Calu3 (cell line): ENCODE measurements at places on chromosomes 12 and 14. TPM values are rescaled to one million over a fixed set of nuclear protein-coding genes. Genes with fewer than 3 reads are reported as not detected.

The NFATC4 gene
- total RNA-seq, result 10.7 and 12.8 TPM in 2 replicates

The ADIPOR2 gene
- 88.5 and 90.3 TPM in 2 replicates for total RNA-seq

The SERPINA3 gene
- 1,748 and 2,914 TPM in 2 replicates for total RNA-seq

The TRPV4 gene
- 13.0 and 25.3 TPM in 2 replicates for total RNA-seq

DNA sequence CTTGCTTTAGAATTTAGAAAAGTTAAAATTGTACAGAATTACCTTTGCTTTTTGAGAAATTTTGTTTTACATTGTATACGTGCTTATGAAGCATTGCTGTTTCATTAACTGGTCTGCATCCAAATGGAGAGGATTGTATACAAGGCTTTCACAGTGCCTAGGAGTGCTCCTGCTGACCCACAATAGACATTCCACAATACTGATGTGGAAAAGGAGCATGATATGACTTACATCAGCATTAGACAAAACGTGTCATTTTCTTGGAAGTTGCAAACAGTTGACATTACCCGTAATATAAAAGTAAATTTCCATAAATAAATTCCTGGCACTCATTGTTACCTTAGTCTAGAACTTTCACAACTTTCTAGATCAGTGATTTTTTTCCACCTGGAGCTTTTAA, 1.9 kb downstream of the PRKD1 start:
- no peak for DNase-seq

- no peak for DNase-seq
Measured at GRCh38 chr14:65860956-65861611, 448.6 kb downstream of the FUT8 start.

DNA sequence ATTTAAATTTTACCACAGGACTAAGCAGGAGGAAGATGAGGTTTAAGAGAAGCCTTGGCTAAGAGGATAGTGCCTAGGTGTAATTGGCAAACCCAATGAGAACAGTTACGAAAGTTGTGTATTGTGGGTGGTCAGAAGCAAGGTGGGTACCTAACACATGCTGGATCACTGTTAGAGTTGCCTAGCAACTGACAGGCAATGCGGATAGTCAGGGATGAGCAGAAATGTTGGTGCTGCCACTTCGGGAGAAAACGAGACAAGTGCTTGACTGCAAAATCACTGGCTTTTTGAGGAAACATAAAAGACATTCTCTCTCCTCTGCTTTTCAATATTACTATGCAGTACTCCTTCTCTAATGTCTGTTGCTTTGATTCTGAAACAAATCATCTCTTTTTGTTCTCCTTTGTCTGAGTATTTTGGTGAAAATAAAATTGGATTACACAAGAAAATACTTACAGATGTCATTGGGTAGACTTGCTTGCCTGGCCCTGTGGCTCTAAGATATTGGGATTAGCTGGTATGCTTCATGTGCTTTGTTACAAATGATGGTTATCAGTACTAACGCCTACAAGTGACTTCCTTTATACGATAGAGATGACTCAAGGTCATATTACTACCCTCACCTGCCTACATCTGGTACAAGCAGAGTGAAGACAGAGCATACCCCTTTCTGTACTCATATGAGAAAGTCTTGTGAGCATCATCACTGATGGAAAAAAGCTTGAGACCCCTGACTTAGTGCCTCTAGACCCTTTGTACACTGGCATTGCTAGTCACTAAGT, 48.0 kb downstream of the TDP1 start:
- no peak for DNase-seq

DNA sequence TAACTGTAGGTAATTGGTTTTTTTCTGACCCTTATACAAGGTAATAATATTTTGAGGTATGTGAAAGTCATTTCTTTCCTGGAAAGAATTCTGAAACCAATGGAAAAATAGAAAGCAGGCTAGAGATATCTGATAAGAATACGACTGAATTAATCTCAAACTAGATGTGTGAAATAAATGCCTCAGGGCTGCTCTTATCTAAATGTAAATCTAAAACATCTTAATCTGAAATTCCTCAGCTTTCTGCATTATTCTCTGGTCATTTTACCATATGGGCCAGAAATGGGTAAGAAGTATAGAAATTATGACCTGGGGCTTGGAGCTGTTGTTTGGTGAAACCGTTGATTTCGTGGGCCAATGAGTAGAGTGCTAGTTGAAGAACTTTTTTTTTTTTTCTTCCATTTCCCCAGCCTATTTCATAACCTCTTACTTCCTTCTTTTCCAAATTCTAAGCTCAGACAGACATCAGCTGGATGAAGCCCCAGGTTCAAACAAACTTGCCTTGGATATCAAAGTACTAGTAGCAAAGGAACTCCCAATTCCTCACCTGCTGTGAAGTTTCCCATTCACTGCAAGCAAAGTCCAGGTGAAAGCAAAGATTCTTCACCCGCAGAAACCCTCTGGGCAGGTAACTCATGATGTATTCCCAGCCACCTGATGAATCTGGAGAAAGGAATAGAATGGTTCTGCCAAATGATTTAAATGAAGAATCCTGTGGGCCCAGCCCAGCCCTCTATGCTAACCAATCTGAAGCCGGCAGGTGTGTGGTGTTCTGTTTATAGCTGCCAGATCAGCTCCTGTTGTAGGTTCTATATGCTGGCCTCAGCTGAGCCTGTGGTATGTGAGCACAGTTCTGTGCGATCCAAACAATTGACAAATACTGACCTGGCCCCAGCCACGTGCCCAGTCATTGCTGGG, 9.7 kb upstream of the FOS start:
- no peak for DNase-seq

DNA sequence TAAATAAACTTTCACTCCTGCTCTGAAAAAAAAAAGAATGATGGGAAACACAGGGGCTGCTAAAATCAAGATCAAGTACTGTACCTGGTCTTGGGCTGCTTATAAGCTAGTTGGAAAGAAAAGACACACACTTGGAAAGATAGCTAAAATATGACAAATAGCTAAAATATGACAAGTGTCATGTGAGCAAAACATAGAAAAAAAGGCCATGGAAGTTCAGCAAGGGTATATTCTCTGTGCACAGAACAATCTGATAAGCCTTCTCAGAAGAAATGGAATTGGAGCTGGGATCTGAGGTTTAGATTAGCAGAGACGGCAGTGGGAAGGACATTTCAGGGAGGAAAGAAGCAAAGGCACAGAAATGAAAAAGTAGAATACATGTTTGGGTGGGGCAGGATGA, 126.2 kb upstream of the PMCH start:
- DNase-seq, result no peak

- no peak for DNase-seq
Measured at GRCh38 chr14:21525571-21525961, 580 bp downstream of the SALL2 start.

DNA sequence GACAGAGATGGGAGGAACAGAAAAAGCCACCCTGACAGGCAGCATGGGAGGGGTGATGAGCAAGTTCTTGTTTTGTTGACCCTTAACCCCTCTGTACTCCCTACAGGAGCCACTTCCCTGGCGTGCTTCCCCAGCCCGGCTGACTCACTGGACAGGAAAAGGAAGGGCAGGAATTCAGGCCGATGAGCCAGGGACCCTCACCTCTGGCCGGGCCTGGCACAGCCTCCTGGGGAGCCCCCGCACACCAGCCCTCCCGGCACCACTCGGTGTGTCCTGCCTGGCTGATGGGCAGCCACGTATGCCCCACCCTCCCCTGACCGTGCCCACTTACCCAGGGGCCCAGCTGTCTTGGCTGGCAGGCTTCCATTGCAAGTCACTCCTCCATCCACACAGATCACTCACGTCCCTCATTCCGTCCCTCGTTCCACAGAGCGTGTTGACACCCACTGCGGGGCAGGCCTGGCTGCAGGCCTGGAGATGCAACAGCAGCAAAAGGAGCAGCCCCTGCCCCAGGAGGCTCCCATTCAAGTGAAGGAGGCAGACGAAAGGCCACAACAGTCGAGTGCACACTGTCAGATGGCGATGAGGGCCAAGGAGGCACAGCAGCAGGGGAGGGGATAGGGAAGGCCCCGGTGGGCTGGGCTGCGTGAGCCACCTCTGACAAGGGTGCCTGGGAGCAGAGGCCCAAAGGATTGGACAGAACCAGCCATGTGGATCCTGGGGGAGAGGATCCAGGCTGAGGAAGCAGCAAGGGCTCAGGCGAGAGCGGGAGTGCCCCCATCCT, 19.7 kb upstream of the CD9 start:
- no peak for DNase-seq

GRCh38 chr14:30974628-30975027, 50.8 kb upstream of the AP4S1 start:
- no peak for DNase-seq
